ENCODE measurements at places on chromosomes 2 and 18.

DNA sequence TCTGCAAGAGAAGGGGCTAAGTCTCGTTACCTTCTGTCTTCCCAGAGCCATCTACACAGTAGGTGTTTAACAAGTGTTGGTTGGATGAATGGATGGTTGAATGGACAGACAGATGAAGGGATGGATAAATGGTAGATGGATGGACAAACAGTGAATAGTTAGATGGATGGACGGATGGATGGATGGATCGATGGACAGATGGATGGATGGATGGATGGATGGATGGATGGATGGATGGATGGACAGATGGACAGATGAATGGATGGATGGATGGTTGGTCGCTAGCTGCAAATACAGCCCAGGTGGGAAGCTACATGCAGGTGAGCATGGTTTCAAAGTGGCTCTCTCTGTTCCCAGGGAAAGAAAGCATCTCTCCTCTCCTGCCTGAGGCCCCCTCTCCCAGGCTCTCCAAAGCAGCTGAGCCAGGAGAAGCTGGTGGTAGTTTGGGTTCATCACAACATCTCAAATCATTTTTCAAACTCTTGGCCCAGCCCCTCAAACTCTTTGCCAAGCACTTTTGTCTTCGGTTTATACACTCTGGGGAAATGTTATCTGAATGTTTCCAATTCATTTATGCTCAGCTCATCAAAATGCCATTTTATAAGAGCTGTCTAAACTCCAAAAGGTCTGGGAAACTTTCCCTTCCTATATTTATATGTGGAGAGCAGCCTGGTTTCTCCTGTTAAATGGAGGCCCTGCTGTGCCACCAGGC lies 192.7 kb downstream of the ANAPC1 start:
- no peak for DNase-seq

- DNase-seq = no peak
Measured at GRCh38 chr2:100800915-100801314, 19.0 kb upstream of the NPAS2 start.

GRCh38 chr2:5316001-5316490 lies 376.1 kb upstream of the SOX11 start:
- no peak for DNase-seq

DNA sequence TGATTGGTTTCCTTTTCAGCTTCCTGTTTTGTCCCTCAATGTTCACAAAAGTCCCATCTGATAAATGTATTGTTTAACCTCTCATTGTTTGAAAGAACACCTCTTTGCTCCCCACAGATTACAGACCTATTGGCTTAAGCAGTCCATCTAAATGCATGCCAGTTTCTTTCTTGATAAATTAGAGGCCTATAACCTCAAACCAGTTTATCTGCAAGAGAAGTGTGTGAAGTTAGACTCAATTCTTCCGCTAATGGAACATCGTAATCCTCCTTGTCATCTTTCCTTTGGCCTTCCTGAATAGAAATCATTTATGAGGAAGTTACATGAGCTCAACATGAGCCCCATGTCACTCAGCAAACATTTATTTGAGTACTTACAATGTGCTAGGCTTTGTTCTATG lies 74.0 kb downstream of the FRZB start:
- DNase-seq = no peak

GRCh38 chr2:236014408-236015131 lies 153.6 kb downstream of the GBX2 start:
- DNase-seq = no peak

DNA sequence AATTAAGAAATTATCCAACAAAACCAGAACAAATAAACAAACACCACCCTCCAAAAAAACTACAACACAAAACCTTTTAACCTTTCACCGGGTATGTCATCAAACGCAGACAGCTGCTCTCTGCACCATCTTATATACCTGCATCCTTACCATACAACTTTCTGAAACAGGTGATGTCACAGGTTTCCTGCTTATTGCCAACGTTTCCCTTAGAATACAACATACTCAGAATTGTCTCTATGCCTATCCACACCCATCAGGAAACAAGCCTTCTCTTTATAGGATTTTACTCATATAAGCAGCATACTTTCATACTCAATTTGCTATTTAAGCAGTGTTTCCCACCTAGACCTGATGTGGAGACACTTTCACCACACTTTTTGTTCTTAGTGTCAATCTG lies 181.0 kb downstream of the DYM start:
- no peak for DNase-seq

GRCh38 chr2:51105811-51106210 lies 73.9 kb upstream of the NRXN1 start:
- no peak for DNase-seq

DNA sequence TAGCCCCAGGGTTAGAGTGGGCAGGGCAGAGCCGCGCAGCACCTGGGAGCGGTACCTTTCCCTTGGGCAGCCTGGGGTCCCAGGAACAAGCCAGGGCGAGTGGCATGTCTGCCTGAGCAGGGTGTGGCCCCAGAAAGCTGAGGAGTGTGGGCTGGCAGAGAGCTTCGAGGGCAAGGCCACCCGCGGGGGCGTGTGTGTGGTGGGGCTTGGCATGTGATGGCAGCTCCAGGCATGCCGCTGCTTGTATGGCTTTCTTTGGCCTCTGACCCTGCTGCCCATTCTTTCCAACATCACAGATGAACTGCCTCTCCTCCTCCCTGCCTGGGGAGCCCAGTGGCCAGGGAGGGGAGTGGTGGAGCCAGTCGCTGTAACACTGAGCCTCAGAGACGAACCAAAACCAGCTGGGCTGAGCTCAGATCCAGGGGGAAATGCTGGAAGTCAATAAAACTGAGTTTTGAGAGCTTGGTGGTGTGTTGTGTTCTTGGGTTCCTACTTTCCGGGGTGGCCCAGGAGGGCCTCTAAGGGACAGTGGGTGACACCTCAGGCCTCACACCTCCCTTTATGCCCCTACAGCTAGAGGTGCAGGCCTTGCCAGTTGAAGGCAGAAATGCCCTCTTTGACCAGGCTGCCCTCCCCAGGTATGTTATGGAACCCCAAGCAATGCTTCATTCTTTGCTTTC lies 7.4 kb downstream of the DNAJB2 start:
- no peak for DNase-seq

DNA sequence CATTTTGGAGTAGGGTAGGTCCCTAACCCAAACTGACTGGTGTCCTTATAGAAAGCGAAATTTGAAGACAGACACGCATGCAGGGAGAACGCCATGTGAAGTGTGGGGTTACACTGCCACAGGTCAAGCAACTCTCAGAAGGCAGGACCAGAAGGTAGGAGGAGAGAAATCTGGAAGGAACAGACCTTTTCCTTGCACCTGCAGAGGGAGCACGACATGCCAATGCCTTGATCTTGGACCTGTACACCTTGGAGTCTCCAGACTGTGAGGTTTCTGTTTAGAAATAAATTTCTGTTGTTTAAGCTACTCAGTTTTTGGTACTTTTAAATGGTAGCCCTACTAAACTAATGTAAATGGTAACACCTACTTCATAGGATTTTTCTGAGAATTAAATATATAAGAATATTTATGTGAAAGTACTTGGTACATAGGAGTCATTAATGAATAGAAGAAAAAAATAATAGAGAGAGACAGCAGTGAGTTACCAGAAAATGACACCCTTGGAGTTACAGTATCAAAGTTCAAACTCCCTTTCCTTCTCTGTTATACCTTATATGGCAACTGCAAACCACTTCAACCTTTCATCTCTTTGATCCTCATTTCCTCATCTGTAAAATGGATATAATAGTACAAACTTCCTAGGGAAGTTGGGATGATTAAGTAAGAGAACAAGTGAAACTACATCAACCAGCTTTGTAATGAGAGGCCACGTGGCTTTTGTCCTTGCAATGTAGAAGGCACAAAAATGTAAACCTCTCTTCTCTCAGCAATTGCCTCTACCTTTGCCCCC lies 184.9 kb upstream of the PARD3B start:
- no peak for DNase-seq

DNA sequence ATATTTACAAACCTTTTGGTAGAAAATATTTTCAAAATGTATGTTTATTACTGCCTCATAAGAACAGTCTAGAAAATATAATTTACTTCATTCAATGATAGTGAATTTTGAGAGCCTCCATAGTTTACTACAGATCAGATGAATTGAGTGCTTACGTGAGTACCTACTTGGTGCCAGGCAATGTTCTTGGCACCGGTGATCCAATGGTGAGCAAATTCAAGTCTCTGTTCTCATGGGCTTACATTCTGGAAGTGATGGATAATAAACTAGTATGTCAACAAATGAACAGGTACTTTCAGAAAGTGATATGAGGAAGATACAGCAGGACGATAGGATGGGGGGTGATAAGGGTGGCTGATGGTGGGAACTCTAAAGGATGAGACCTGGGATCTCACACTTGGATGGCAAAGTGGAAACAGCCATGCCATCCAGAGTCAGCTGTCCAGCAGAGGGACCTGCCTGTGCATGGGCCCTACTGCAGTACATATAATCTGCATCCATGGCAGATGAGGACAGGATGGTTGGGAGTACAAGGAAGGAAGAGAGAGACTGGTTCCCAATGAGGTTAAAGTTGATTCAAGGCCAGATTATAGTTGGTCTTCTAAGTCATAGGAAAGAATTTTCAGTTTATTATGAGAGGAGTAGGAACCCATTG lies 277.0 kb downstream of the NEDD4L start:
- no peak for DNase-seq

DNA sequence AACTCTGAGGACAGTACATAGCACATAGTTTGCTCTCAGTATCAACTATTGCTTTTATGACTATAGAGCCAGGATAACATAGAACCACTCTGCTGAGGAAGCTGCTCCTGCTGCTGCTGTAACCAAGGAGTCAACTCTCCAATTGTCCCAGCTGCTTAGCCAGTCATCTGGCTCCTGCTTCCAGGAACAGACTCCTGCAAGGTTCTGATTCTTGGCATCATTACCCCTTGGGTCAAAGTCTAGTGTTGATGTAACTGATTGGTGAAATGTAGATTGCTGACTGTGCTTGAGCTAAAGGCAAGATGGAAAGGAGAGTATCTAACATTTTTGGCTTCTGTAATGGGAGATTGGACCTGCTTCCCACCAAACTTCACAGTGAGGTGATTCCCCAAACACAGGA lies 261.9 kb upstream of the FSHR start:
- no peak for DNase-seq

- no peak for DNase-seq
Measured at GRCh38 chr2:205646680-205647079, 35.6 kb upstream of the NRP2 start.

DNA sequence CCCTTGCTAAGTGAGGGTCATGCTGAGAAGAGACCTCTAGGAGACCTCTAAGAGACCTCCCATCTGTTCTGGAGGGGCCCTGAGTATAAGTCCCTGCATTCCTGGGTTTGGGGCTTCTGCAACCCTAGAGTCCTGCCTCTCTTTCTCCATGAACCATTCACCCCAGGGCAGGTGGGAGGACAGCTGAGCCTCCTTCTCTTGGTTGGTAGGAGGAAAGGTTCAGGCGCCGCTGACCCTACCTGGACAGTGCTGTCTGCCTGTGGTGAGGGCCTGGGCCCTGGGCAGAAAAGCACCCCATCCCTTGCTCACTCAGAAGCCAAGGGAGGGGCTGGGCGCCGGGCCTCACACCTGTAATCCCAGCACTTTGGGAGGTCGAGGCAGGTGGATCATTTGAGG lies 604 bp upstream of the VIL1 start:
- DNase-seq = no peak

- no peak for DNase-seq
Measured at GRCh38 chr2:159455330-159455918, 160.9 kb downstream of the BAZ2B start.

DNA sequence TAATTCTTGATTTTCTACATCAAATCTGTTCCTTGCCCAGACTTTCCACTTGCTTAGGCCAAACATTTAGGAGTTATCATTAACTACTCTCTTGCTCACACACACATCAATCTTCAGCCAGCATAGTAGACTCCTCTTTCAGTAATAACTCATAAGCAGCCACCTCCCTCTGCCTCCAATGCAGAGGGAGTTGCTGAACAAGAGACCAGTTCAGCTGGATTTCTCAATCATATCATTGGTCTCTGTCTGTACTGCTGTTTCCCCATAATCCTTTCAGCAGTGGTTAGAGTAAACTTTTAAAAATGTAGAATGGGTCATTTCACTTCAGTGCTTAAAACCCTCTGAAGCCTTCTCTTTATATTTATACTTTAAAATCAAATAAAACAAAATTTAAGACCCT lies 112.9 kb downstream of the SLC39A10 start:
- DNase-seq = no peak

- DNase-seq = no peak
Measured at GRCh38 chr2:88669482-88670214, 21.8 kb upstream of the RPIA start.

DNA sequence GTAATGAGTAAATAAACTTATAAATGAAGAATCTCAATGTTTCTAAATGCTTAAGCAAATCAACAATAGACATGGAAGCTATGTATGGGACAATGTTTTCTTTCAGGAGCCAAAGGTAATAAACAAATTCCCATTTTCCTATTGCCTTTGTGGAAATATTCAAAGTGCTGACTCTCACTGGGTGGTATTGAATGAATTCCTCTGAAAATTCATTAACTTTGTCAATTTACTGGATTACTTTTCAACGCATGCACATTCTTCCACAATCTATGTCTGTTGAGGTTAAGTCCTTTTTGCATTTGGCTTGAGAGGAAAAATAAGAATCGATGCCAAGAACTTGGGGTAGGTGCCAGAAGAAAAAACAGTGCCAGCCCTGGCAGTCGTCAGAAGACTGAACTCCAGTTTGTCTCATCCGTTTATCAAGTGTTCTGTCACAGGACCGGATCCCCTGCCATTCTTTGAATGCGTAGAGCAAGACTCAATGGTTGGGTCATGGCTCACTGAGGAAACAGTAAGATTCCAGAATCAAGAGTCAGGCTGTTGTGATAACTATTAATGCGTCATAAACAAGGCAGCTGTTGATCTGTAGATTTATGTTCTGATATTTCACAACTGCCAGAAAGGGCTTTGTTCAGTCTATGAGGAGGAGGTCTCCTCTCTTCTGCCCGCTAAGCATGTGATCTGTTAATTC lies 133.3 kb downstream of the GFPT1 start:
- DNase-seq = no peak

DNA sequence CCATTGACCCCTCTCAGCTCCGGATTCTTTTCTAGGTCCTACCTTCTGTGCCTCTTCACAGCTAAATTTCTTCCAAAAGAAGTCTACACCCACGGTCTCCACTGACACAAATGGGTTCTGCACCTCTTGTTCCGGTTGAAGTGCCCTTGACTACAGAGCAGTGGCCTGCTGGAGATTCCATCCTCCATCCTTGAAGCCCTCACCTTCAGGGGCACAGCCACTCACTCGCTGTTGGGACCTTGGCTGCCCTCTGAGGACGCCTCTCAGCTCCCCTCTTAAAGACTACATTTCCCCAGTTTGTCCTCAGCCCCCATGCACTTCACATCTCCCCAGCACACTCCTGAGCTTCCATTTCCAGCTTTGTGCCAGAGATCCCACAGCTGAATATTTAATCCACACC lies 226.3 kb downstream of the ATAD2B start:
- no peak for DNase-seq

DNA sequence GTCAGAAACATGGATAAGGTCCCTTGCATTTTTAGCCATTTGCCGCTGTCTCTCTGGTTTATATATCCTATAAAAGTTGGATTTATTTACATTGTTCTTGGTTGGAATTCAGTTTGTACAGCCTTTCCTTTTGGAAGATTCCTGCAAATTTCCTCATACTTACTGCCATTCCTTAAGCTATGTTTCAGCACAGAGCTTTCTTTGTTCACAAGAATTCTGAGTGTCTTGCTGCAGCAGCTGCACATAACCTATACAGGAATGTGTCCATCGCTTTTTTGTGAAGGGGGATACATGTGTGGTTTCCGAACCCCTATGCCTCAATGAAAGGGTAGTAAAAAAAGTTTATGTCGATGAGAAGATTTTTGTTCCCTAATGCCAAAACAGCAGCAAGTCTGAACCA lies 48.3 kb upstream of the CCDC68 start:
- no peak for DNase-seq
